KBM-7 (cell line): ENCODE measurements at places on chromosomes 4 and X.

DNA sequence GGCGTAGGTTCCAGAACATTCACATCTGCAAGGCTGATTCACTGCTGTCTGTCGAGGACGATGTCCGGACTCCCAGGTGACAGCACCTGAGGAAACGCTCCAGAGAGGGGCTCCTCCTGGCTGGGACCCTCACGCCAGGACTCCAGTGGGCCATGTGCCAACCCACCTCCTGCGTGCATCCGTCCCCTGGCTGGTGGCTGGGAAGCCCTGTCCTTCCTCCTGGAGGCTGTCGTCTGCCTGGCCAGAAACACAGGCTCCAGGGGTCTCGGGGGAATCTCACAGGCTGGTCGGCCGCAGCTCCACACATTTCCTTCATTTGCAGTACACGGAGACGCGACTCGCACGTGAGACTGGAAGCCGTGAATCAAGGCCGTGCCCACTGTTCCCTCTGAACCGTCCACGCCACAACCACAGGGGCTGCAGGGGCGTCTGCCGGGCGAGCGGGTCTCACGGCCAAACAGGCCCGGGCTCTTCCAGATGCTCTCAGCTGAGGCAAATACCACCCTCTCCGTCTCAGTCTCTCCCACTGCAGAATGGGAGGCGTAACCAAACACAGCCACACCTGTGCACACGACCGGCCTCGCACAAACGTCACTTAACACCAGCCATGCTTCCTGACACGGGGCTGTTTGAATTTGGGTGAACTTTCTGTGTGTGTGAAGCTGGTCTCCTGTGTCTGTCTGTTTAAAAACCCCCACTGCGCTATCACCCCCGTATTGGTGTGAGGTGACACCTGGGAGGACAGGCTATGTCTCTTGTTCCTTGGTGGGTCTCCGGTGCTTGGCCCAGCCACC lies 38.7 kb upstream of the MXD4 start:
- no peak for DNase-seq

- DNase-seq: no peak
Observed at GRCh38 chr4:61533140-61533539, 333.0 kb downstream of the ADGRL3 start.

GRCh38 chr4:52743444-52744019 lies 7.7 kb downstream of the ERVMER34-1 start:
- no peak for DNase-seq

- DNase-seq: no peak
Observed at GRCh38 chr4:48118081-48118480, 16.0 kb downstream of the TXK start.

GRCh38 chr4:20253735-20254409 lies 2.2 kb downstream of the SLIT2 start:
- DNase-seq: no peak

GRCh38 chr4:163622379-163623035 lies 128.0 kb downstream of the TMA16 start:
- no peak for DNase-seq

- no peak for DNase-seq
Observed at GRCh38 chr4:116923389-116923788, 162.0 kb downstream of the TRAM1L1 start.

GRCh38 chr4:170106900-170107299 lies 17.1 kb upstream of the AADAT start:
- no peak for DNase-seq

DNA sequence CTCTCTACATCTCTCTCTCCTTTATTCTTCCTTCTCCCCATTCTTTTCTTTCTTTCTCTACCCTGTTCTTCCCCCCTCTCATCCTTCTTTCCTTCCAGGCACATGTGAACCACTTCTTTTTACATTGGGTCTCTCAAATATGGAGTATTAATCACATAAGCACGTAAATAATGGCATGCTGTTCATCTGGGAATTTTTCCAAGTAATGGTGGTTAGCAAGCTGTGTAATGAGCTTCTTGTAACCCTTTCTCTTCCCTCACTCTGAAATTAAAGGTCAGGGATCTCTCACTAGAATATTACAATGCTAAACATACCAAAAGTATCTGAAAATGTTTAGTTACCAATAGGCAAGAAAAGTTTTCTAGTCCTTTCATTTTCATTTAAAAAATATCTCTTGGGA lies 239.9 kb upstream of the TEX13A start:
- DNase-seq: no peak

GRCh38 chr4:22435652-22436051 lies 80.2 kb downstream of the ADGRA3 start:
- DNase-seq: no peak

- DNase-seq: no peak
Observed at GRCh38 chrX:103733017-103733416, 22.3 kb downstream of the TMEM31 start.

DNA sequence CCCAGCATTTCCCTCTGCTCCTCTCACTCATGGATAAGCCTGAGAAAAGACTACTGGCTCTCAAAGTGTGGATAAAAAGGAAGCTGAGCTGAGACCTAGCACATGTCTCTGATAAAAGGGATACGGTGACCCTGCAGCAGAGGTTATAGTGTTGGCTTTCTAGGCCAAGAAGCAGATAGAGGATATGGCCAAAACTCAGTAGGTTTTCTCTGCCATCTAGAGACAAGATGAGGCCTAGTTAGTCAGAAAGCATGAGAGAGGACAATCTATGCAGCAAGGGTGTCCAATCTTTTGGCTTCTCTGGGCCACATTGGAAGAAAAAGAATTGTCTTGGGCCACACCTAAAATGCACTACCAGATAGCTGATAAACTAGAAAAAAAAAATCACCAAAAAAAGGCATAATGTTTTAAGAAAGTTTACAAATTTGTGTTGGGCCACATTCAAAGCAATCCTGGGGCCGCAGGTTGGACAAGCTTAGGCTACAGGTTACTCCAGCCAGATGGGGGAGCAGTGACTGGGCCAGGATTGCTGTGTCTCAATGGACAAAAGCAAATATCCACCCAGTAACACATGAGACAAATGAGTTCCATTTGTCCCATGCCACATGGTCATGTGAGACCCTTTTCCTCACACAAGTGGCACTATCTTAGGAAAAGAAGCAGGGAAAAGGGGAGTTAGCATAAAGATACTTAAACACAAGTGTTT lies 411.4 kb downstream of the INPP4B start:
- DNase-seq: no peak

GRCh38 chrX:107743995-107744394 lies 31.6 kb downstream of the TSC22D3 start:
- DNase-seq: no peak

DNA sequence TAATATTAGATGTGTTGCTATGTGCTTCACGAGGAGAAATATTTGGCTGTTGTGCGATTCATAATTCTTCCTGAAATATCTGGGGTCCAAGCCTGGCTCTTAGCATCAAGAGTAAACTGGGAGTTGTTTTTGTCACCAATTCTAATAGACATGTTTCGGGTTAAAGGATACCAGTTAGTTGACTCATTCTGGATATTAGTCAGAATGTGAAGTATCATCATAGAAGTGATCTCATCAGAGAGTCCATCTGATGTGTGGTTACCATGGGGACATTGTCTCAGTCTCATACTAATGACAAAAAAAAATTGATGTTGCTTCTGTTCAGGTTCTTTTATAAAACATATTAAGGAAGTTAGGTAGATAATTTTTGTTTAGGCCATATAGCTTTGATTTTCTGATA lies 57.2 kb upstream of the MTMR1 start:
- no peak for DNase-seq

DNA sequence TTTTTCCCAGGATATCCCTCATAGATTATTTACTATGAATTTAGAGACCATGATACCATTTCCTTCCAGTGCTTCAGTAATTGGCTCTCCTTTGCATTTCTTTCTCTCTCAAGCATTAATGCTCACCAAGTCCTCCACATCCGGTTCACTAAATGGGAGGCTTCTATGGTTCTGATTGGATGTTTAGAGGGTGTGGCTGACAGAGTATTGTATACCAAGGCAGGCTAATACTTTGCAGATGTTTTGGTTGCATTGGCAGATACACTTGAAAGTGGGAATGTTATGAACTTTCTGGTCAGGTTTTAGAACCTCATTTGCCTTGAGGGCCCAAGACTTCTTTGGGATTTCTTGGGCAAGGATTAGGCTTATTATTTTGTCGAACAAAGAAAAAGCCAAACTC lies 24.2 kb downstream of the CBLL2 start:
- DNase-seq: no peak

GRCh38 chr4:137528673-137529072 lies 3.6 kb downstream of the PCDH18 start:
- DNase-seq: no peak

- no peak for DNase-seq
Observed at GRCh38 chrX:75278991-75279390, 5.1 kb downstream of the UPRT start.
